SK-MEL-5 (cell line): ENCODE measurements at places on chromosomes 7 and 10. TPM values are rescaled to one million over a fixed set of nuclear protein-coding genes. Genes with fewer than 3 reads are reported as not detected.

Gene GAD2
- total RNA-seq = not detected in 2 replicates

- DNase-seq = no peak
Observed at GRCh38 chr7:22445140-22445743, 54.7 kb downstream of the STEAP1B start.

GRCh38 chr7:84042110-84042539, 152.5 kb downstream of the SEMA3A start:
- DNase-seq = no peak

- DNase-seq = no peak
Observed at GRCh38 chr7:82690929-82691328, 247.4 kb upstream of the CACNA2D1 start.

Gene SP4
- 10.1 and 14.1 TPM in 2 replicates for total RNA-seq

Gene GPR26
- 0.03 TPM in 1 of 2 replicates, not detected in the other for total RNA-seq

- no peak for DNase-seq
Observed at GRCh38 chr7:67856046-67856445, 859.4 kb downstream of the TYW1 start.

DNA sequence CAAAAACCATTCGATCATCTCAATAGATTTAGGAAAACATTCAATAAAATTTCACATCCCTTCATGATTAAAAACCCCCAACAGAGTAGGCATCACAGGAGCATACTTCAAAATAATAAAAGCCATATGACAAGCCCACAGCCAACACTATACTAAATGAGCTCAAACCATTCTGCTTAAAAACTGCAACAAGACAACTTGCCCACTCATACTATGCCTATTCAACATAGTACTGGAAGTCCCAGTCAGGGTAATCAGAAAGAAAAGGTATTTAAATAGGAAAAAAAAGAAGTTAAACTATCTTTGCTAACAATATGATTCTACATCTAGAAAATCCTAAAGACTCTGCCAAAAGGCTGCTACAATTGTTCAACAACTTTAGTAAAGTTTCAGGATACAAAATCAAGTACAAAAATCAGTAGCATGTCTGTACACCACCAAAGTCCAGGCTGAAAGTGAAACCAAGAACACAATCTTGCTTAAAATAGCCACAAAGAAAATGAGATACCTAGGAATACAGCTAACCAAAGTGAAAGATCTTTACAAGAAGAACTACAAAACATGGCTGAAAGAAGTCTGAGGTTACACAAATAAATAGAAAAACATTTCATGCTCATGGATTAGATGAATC, 882.6 kb downstream of the GRM8 start:
- DNase-seq = no peak

- peak; percentile 19 for DNase-seq
Observed at GRCh38 chr10:6337382-6337781, 134.7 kb downstream of the PFKFB3 start.

DNA sequence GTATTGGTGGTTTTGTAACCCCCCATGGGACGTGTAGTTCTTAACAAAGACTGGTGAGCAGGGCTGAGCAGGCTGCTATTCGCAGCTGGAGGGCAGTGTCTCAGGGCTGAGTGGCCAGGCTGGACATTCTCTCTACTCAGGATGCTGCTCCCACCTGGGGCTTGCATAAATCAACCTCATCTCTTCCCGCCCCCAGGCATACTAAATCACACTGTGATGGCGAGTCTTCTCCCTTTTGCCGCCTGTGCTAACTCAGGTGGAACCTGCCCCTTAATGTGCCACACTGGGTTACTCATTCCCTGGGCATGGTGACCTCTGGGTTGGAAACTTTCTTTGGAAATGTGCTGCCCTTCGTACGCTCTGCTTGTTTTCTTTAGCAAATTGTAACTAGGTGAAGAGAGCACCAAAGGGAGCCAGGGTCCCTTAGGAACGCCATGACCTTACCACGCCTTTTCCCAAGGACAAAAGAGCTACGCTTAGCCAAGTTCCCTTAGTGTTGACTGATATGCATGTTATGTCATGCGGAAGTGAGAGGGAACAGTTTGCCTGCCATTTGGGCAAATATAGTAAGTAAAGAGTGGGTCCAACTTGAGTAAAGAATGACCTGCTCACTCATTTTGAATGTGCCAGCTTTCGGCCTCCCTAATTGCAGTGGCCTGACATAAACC, 40.4 kb upstream of the COBL start:
- no peak for DNase-seq

Gene AOAH
- 0.05 TPM in 1 of 2 replicates, not detected in the other for total RNA-seq

DNA sequence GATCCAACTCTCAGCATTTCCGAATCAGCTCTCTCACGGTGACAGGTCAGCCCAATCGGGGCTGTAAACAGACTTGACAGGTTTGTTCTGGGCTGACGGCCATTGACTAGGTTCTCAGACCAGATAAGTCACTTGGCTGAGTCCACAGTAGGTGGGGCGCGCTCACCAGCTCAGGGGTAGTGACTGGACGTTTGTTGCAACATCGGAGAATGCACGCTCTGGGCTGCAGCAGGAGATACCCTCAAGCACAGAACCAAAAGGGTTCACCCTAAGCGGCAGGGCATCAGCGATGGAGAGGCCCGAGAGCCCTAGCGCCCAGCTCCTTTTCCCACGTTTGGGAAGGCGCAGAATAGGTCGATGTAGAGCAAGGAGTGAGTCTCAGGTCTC, 1.8 kb downstream of the KLLN start:
- DNase-seq = no peak

GRCh38 chr10:71443676-71444075, 47.0 kb downstream of the CDH23 start:
- no peak for DNase-seq
